ENCODE measurements at places on chromosomes 16 and 17. TPM values are rescaled to one million over a fixed set of nuclear protein-coding genes. Genes with fewer than 3 reads are reported as not detected.
A peak's percentile ranks its signal among the peaks of the same experiment; 100 is the strongest.

GRCh38 chr17:17570140-17570797 lies 21.2 kb downstream of the PEMT start:
- H3K4me3 ChIP-seq = no peak overlapping the region
- no peaks in the 10 kb centered on the region for H3K36me3 ChIP-seq
- peak overlapping the region; percentile 96 for H3K27ac ChIP-seq
- H3K4me1 ChIP-seq = peaks cover 80% of the 10 kb centered on the region
- no peaks in the 10 kb centered on the region for H3K27me3 ChIP-seq
- no peak for DNase-seq

DNA sequence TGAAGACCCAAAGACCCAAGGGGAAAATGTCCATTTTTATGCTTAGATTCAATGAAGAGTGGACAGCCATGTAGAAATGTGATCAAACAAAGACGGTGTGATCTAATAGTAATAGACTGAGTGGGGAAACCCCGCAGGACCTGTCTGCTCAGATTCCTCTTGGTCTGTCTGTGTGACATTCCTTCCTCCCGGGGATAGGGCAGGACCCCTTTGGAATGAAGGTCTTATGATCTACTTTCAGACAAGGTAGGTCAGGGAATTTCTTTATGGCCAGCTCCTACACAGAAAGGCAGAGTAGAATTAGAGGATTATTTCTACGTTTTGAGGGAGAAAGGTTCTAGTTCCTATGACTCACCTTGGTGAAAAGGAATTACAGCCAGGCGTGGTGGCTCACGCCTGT lies 267.6 kb downstream of the STX8 start:
- H3K36me3 ChIP-seq = no peaks in the 10 kb centered on the region
- no peaks in the 10 kb centered on the region for H3K27me3 ChIP-seq
- H3K4me1 ChIP-seq = no peaks in the 10 kb centered on the region
- no peak overlapping the region for H3K27ac ChIP-seq

- H3K4me1 ChIP-seq = peaks cover 18% of the 10 kb centered on the region
- H3K27me3 ChIP-seq = no peaks in the 10 kb centered on the region
- H3K36me3 ChIP-seq = no peaks in the 10 kb centered on the region
These were observed 35.3 kb upstream of the CCR7 start for GRCh38 chr17:40600486-40601046.

- no peak overlapping the region for H3K4me3 ChIP-seq
- H3K4me1 ChIP-seq = no peaks in the 10 kb centered on the region
- peaks cover 3% of the 10 kb centered on the region for H3K27me3 ChIP-seq
- H3K27ac ChIP-seq = no peak overlapping the region
These were observed 135.6 kb downstream of the AIPL1 start for GRCh38 chr17:6299275-6299674.

DNA sequence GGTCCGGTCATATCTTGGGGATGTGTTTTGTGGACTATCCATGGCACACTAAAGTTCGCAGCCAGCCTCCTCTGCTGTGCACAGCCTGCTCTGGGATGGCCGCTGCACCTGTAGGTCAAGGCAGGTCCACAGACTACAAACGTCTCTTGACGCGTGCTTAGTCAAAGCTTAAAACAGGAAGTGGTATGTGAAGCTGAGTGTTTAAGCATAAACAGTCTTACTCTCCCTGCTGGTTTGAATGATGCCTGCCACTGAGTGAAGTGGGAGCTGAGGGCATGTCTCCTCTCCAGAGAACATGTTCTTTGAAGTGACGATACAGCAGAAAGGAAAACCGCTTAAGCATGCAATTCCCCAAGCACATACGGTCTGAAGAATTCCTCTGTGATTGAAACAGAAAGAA lies 365.6 kb downstream of the SLC39A11 start:
- H3K27ac ChIP-seq = no peak overlapping the region
- no peaks in the 10 kb centered on the region for H3K36me3 ChIP-seq
- no peak overlapping the region for H3K4me3 ChIP-seq
- DNase-seq = no peak

GRCh38 chr17:50722746-50723145 lies 3.3 kb downstream of the LUC7L3 start:
- H3K27me3 ChIP-seq = no peaks in the 10 kb centered on the region
- H3K36me3 ChIP-seq = no peaks in the 10 kb centered on the region
- no peak overlapping the region for H3K4me3 ChIP-seq

GRCh38 chr17:38586788-38587187 lies 19.0 kb downstream of the SRCIN1 start:
- no peak for DNase-seq
- H3K4me3 ChIP-seq = no peak overlapping the region
- no peaks in the 10 kb centered on the region for H3K36me3 ChIP-seq
- H3K27ac ChIP-seq = no peak overlapping the region
- no peaks in the 10 kb centered on the region for H3K27me3 ChIP-seq
- peaks cover 31% of the 10 kb centered on the region for H3K4me1 ChIP-seq

- H3K27me3 ChIP-seq = no peaks in the 10 kb centered on the region
- peak overlapping the region; percentile 97 for H3K27ac ChIP-seq
- H3K36me3 ChIP-seq = no peaks in the 10 kb centered on the region
- peaks cover 17% of the 10 kb centered on the region for H3K4me1 ChIP-seq
These were observed 4.8 kb upstream of the SREBF1 start for GRCh38 chr17:17841601-17842025.

- no peak overlapping the region for H3K27ac ChIP-seq
- DNase-seq = no peak
- H3K4me3 ChIP-seq = no peak overlapping the region
- no peaks in the 10 kb centered on the region for H3K36me3 ChIP-seq
- no peaks in the 10 kb centered on the region for H3K4me1 ChIP-seq
These were observed 9.6 kb upstream of the RNF112 start for GRCh38 chr17:19401321-19402010.

DNA sequence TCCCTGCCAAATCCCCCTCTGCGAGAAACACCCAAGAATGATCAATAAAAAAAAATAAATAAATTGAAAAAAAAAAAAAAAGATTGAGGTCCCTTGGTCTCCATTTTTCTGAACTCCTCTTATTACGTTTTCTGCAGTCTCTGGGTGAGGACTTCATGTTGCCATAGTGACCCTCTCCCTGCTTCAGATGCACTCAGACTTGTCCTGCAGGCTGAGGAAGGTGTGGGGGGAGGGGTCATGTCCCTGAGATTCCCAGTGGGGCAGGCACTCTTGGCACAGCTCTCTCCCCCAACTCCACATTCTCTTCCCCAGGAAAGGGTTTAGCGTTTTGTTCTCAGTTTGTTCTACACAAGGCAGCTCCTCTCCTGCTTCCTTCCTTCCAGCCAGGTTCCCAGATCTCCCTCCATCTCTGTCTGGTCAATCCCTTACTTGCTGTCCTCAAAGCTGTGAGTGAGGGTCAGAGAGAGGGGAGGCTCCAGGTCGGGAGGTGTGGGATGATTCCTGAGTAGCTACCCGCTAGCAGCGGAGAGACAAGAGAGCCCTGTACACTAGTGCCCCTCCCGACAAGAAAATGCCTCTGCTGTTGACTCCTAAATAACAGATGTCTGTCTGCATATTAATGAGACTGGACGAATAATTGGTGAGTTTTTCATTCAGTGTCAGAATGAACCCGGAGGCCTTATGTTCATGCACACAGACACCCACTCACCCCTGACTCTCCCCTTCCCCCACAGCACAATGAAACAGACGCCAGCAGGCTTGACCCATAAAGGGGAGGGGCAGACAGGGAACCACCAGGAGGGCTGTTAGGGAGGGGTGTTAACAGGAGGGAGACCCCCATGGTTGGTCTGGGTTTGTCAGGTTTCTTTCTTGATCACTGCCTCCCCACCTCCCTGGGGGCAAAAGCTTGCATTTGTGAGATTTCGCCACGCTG lies 9.2 kb downstream of the RND2 start:
- H3K27ac ChIP-seq = no peak overlapping the region
- H3K4me3 ChIP-seq = no peak overlapping the region
- no peak for DNase-seq
- H3K27me3 ChIP-seq = no peaks in the 10 kb centered on the region
- no peaks in the 10 kb centered on the region for H3K36me3 ChIP-seq

DNA sequence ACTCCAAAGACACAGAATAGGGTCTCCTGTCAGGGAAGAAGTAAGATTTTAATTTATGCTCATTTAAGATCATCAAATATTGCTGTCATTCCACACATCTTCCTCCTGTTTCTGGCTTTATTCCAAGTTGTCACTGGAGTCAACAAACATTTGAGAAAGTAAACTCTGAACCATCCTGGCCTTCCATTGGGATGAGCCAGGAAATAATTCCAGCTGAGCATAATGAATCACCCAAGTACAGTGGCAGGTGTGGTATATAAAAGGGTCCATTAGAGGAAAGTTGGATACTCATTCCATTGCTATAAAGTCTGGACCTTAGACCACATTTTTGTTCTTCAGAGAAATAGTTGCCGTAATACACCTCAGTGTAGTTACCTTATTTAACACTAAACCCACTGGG lies 246.1 kb downstream of the SLC39A11 start:
- H3K27me3 ChIP-seq = no peaks in the 10 kb centered on the region
- no peak overlapping the region for H3K4me3 ChIP-seq
- DNase-seq = no peak
- no peak overlapping the region for H3K27ac ChIP-seq
- no peaks in the 10 kb centered on the region for H3K36me3 ChIP-seq

DNA sequence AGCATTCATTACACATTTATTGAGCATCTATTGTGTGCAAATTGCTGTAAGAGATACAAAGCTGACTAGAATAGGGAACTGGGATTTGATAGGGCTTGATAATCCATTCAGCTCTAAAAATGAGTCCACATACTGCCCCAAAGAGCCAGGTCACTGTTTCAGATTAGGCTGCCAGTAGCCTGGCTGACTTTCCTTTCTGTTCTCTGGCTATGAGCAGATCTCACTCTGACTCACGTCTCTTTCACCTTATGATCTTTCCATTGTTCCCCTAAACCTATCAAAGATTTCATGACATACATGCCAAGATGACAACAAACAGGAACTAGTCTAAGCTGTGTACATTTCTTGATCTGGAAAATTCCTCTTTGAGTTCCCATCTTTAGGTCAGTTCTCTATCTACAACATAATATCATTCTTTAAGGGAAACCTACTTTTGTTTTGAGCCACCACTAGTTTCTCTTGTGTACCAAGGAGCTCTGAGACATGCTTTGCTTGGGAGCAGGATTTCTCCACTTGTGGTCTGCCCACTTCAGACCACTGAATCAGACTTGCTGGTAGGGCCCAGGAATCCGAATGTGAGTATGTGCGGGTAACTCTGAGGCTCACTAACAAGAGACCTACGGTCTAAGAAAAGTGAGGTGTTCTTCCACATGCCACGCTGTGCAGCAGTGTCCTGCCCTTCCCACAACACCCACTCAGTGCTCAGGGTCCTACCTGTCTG lies 40.9 kb upstream of the ICAM2 start:
- H3K27ac ChIP-seq = peak overlapping the region; percentile 26
- H3K36me3 ChIP-seq = peaks cover 10% of the 10 kb centered on the region
- peaks cover 13% of the 10 kb centered on the region for H3K4me1 ChIP-seq
- no peak overlapping the region for H3K4me3 ChIP-seq
- no peak for DNase-seq

GRCh38 chr17:12231355-12231682 lies 210.6 kb downstream of the MAP2K4 start:
- H3K27ac ChIP-seq = no peak overlapping the region
- H3K36me3 ChIP-seq = peaks cover 2% of the 10 kb centered on the region
- no peak overlapping the region for H3K4me3 ChIP-seq
- no peaks in the 10 kb centered on the region for H3K4me1 ChIP-seq
- DNase-seq = no peak
- no peaks in the 10 kb centered on the region for H3K27me3 ChIP-seq

DNA sequence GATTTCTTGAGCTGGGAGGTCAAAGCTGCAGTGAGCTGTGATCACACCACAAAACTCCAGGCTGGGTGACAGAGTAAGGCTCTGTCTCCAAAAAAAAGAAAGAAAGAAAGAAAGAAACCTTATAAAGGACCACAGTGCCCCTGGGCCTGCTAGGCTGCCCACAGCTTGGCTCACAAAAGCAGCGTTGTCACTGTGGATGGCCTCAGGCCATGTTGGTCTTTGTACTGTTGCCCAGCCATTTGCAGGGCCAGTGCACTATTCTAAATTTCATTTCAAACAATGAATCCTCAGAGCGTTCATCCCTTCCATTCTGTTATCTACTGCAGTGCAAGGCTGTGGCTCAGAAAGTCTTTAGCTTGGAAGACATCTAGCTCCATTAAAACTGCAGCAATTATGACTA lies 208.4 kb downstream of the SLC39A11 start:
- H3K27ac ChIP-seq = no peak overlapping the region
- H3K4me1 ChIP-seq = no peaks in the 10 kb centered on the region
- no peak for DNase-seq
- no peak overlapping the region for H3K4me3 ChIP-seq
- H3K27me3 ChIP-seq = no peaks in the 10 kb centered on the region

DNA sequence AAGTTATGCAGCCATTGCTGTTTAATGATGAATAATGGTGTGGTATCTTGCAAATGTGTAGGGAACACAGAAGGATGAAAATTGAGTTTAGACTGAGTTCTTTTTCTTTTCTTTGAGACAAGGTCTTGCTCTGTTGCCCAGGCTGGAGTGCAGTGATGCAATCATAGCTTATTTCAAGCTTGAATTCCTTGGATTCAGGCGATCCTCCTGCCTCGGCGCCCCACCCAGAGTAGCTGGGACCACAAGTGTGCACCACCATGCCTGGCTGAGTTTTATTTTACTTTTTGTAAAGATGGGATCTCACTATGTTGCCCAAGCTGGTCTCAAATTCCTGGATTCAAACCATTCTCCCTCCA lies 74.6 kb upstream of the TBC1D3K start:
- no peaks in the 10 kb centered on the region for H3K36me3 ChIP-seq
- no peaks in the 10 kb centered on the region for H3K27me3 ChIP-seq
- peaks cover 2% of the 10 kb centered on the region for H3K4me1 ChIP-seq

DNA sequence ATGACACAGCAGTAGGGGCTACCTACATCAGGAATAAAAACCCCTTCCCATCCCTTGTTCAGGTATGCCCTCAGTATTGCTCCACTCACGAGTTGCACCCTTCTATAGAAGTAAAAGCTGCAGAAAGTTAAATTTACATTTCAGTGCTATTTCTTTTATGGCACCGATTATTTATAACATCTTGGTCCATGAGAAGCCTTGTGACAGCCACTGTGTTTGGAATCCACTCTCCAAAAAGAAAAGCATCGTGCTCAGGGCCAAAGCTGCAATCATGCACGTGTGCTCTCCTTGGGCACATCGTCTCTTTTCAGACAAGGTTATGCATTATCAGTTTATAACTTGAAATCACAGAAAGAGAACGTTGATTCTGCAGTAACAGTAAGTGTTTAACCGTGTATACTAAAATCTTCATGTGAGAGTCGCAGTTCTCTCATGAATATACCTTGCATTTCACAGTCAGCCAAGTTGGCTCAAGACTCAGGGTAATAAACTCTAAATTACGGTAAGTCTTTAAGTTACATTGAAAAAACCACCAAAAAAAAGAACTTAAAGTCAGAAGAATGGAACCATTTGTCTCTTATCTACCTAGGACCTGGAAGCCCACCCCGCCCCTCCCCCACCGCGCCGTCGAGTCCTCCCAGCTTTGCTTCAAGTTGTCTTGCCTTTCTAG lies 189.6 kb downstream of the CPPED1 start:
- peak overlapping the region; percentile 89 for H3K27ac ChIP-seq
- H3K4me3 ChIP-seq = no peak overlapping the region
- H3K27me3 ChIP-seq = no peaks in the 10 kb centered on the region
- H3K4me1 ChIP-seq = peaks cover 42% of the 10 kb centered on the region
- no peaks in the 10 kb centered on the region for H3K36me3 ChIP-seq

Gene HS3ST3A1
- total RNA-seq = 2.1 TPM

Gene NPB
- 0.84 TPM for total RNA-seq

Gene CSNK2A2
- total RNA-seq = 21.0 TPM

Gene MRM3
- total RNA-seq = 16.9 TPM

Gene CRYM
- total RNA-seq = 7.2 TPM

Gene CD79B
- total RNA-seq = 1.3 TPM

Gene PIMREG
- not detected for total RNA-seq

Gene DDX5
- 165 TPM for total RNA-seq

Gene ASGR1
- 401 TPM for total RNA-seq

Gene P3H4
- total RNA-seq = 5.6 TPM

Gene NOTUM
- 0.19 TPM for total RNA-seq

Gene ABR
- 10.0 TPM for total RNA-seq

Data from liver (tissue), 10 donors.